ENCODE measurements at places on chromosomes 6 and 20.
A peak's percentile ranks its signal among the peaks of the same experiment; 100 is the strongest.

- DNase-seq = no peak
These were observed 15.9 kb downstream of the LEMD2 start for GRCh38 chr6:33772902-33773472.

GRCh38 chr20:62642666-62643520 lies 590 bp downstream of the SLCO4A1 start:
- DNase-seq = no peak

- DNase-seq = no peak
These were observed 108.8 kb upstream of the TENT5A start for GRCh38 chr6:81861281-81861680.

GRCh38 chr20:46772901-46773300 lies 63.5 kb downstream of the SLC2A10 start:
- no peak for DNase-seq

DNA sequence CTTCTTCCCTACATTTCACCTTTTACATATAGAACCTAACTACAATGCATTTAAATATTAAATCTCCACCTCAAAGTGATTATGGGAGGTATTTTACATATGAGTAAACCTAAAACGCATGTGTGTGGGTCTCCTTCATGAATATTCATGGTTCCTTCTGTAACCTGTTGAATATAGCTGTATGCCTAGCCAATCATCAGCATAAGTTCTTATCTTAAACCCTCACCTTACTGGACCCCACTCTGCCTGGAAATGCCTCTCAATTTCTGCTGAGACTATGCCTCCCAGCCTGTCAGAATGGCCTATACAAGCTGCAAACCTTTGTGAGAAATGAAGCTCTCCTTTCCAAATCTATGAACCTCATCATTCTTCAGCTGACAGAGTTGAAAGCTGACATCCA lies 21.3 kb downstream of the CEP85L start:
- no peak for DNase-seq

DNA sequence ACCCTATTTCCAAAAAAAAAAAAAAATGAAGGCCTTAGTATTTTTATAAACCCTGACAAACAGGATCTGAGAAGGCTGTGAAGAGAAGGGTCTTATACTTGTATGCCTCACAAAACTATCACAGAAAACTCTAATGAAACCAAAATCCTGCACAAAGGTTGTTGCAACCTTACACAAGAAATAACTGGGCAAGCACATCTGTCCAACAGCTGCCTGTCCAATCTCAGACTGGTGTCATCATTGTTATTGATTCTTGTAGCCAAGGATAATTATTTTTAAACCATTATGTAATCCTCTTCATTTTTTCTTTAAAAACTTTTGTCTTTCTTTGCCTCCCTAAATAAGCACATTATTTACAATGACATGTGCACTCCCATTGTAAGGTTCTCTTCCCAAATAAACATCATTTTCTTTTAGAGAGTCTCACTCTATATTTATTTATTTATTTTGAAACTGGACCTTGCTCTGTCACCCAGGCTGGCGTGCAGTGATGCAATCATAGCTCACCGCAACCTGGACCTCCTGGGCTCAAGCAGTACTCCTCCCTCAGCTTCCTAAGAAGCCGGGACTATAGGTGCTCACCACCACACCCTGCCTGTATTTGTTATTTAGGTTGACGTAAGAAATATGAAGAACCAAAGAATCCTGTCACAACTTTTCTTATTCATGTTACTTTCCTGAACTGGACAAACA lies 697.1 kb downstream of the DOK5 start:
- no peak for DNase-seq

- peak; percentile 19 for DNase-seq
These were observed 93.7 kb downstream of the PROKR2 start for GRCh38 chr20:5222919-5223634.

GRCh38 chr6:89205819-89206218 lies 11.3 kb downstream of the GABRR1 start:
- no peak for DNase-seq

DNA sequence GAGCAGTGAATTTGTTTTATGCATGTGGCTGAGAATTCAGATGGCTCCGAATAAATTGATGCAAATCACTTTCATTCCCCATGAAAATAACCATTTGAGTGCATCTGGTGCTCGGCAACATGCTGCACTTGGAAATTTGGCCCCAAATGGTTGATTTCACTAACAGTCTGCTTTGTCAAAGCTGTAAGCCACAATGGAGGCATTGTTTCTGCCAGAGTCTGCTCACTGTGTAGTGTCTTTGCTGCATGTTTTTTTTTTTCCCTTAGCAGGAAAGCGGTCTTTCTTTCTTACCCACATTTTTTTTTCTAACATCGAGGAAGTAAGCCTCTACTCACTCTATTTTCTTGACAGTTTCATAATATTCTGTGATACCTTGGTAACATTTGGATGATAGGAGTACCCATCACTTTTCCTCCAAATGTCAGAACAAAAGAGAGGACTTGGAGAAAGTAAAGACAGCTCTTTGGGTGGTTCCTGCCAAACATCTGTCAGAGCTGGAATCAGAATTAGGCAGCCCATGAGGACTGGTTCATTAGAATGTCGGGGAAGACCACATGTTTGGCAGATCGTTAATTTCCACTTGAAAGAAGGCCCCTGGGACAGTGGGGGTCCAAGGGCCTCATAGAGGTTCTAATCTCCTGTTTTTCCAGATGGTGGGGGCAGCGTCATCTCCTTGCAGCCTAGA lies 149.5 kb downstream of the DOK5 start:
- DNase-seq = no peak

GRCh38 chr6:87639373-87639772 lies 49.4 kb downstream of the ORC3 start:
- no peak for DNase-seq

DNA sequence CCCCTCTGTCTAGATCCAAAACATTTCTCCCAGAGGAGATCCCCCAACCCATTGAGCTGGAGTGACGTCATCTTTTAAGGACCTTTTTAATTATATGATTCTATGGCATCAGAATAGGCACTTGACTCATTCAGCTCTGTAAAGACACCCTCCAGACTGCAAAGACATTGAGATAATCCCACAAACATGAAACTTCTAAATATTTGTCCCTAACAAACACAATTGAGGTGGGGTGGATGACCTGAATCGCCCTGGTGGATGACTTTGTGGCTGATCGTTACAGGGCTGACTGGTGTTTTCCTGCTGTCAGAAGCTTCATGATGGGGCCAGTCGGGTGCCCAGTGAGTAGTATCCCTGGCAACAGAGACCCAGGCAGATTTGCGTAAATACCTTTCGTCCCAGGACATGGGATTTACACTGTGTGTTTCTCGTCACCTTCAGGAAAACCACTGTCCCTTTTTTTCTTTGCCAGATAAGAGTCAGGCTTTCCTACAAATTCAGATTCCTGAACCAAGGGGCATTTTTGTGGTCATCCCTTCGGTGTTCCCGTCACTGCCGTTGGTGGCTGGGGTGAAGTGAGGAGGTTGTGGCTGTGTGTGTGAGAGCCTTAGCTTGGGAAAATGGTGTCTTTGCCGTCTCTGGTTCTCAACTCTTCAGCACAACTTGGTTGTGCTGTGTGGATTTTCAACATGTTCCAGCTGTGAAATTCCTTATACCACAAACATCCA lies 5.3 kb upstream of the PCK1 start:
- DNase-seq = no peak

DNA sequence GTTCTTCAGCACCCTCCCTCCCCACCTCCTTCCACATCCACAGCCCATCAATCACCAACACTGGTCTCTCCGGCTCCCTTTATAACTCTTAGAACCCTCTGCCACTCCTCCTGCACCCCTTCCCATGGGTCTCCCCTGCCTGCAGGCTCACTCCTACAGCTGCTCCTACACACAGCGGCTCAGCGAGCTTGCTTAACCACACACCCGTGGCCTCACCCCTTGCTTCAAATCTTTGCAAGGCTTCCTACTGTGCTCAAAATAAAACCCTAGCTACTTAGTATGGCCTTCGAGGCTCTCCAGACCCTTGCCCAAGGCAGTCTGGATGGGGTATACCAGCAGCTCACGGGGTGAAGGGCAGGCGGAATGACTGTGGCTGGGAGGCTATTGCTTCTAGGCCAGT lies 63.7 kb downstream of the JPH2 start:
- no peak for DNase-seq

DNA sequence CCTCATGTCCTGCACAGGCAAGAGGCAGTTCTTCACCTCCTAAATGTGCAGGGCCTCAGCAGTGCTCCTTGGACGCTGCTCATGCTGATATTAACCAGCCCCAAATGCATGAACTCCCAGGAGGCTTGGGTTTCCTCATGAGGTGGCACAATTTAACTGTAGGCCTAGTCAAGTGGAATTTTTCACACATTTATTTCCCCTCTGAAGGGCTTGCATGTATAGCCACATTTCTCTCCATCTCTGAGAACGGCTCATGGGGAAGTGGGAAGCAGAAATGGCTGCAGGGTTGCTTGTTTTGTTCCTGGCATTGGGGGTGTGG lies 72.8 kb upstream of the PAX1 start:
- DNase-seq = no peak

DNA sequence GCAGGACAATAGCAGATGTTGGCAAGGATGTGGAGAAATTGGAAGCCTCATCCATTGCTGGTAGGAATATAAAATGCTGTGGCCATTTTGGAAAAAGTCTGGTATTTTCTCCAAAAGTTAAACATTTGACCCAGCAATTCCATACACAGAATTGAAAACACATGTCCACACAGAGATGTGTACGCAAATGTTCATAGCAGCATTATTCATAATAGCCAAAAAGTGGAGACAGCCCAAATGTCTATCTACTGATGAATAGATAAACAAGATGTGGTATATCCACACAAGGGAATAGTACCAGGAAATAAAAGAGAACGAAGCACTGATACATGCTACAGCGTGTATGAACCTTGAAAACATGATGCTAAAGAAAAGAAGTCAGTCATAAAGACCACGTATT lies 40.5 kb downstream of the CFAP61 start:
- DNase-seq = no peak

DNA sequence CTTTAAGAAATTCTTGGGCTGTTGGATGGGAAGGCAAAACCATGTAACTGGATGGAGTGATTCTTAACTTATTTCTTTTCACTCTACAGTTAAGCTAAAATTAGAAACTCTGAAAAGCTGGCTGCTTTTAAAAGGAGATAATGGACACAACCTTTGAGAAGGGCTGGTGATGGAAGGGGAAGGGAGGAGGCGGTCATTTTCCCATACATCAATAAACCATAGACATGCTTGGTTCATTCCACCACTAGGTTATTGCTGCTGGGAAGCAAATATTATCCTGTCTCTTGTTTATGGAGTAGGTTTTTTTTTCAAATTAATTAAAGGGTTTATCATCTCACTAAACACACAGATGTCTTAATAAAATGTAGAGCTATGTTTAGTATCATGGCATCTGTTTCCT lies 76.2 kb downstream of the PLCB1 start:
- no peak for DNase-seq

- no peak for DNase-seq
These were observed 7.9 kb downstream of the PEX6 start for GRCh38 chr6:42970871-42971612.

- no peak for DNase-seq
These were observed at the start of the genes DUSP15 and TTLL9 for GRCh38 chr20:31869942-31870725. Gene DUSP15 (minus strand): TSS chr20:31870527. CDS start chr20:31870337, 190 bp downstream. Gene TTLL9 (plus strand): TSS chr20:31870634. CDS start chr20:31871127, 493 bp downstream.

DNA sequence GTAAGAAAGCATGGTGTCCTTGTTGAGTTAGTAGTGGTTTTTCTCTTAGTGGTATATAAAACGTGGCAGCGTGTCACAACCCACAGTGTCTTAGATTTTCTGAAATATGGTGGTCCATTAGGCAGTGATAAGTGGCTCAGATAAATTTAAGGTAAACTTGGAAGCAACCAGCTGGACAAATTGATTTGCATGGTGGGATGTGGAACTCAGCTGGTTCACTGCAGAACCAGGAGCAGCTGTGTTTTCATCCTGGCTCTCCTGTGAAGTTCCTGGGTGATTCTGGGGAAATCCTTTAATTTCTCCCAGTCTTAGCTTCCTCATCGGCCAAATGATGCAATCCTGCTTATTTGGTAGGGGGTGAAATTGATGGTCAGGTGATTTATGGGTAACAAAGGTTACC lies 32.9 kb upstream of the EEF1E1 start:
- no peak for DNase-seq

DNA sequence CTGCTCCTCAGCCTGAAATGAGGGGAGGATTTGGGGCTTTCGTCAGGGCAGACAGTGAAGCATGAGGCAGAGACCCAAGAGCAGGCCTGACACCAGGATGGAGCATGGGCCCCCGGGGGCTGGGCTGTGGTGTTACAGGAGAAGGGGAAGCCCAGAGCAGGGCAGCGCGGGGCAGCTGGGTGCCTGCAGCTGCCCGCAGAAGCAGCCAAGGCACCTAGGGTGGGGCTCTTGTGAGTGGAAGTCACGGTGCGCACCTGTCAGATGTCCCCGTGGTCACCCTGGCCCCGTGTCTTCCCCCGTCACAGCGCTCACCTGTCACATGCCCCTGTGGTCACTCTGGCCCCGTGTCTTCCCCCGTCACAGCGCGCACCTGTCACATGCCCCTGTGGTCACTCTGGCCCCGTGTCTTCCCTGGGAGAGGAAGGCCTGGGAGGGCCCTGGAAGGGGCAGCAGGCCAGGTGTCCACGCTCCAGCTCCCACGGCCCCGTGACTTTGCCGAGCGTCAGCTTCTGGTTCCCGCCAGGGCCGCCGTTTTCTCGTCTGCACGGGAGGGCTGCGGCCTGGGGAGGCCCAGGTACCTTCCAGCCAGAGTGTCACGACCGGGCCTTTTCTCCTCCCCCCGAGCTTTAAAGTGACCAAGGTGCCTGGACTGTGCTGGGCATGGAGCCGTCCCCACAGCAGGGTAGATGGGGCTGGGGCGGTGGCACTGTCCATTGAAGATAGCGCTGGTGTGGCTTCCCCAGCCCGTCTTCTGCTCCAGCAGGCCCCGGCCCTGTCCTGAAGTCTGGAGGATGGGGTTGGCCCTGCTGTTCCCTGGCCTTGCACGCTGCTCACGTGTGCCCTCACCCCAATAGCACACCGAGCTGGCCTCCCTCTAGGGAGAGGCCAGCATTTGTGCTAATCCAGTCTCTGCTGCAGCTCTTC lies 9.4 kb downstream of the ARFGAP1 start:
- no peak for DNase-seq

GRCh38 chr20:56245761-56246160 lies 2.8 kb upstream of the MC3R start:
- DNase-seq = no peak

DNA sequence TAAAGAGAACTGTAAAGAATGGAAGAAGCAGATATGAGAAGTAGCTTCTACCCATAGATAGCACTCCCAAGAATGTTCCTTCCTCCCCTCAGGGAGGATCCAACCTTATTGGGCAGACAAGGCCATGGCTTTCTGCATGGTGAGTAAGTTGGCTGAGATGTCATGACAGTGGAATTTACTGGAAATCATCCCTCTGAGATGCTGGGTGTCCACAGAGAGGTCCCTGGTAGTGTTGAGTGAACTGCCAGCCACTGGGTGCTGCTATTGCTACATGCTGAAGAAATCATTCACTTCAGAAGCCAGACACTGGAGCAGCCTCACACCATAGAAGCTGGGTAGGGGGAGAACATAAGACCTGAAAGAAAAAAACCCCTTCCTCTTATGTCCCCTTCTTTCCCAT lies 46.4 kb upstream of the FERMT1 start:
- DNase-seq = no peak

GRCh38 chr20:5949943-5950270 lies 426 bp downstream of the TRMT6 start:
- DNase-seq = no peak

GRCh38 chr6:18495236-18495635 lies 108.1 kb downstream of the RNF144B start:
- no peak for DNase-seq

Measured in stimulated activated CD4-positive, alpha-beta T cell treated with anti-CD3 and anti-CD28 coated beads, Interleukin-15, amount 100 ng/mL, for 1 hour (primary cell).